ENCODE measurements at places on chromosomes 1 and 21.
A peak's percentile ranks its signal among the peaks of the same experiment; 100 is the strongest.

- DNase-seq, result no peak
Measured at GRCh38 chr1:227073786-227074185, 133.7 kb downstream of the COQ8A start.

GRCh38 chr1:198174297-198174696, 17.5 kb downstream of the NEK7 start:
- no peak for DNase-seq

DNA sequence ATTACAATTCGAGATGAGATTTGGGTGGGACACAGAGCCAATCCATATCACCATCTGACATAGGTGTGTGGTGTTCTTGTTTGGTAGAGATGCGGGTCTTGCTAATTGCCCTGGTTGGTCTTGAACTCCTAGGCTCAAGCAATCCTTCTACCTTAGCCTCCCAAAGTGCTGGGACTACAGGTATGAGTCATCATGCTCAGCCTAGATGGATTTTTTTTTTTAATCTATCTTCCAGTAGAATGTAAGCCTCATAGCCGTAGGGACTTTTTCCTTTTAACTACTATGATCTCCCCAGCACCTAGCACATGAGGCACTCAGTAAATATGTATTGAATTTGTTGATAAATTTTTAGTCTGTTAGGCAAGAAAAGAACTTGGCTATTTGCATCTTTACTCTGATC, 94.6 kb upstream of the TENT5C start:
- no peak for DNase-seq

DNA sequence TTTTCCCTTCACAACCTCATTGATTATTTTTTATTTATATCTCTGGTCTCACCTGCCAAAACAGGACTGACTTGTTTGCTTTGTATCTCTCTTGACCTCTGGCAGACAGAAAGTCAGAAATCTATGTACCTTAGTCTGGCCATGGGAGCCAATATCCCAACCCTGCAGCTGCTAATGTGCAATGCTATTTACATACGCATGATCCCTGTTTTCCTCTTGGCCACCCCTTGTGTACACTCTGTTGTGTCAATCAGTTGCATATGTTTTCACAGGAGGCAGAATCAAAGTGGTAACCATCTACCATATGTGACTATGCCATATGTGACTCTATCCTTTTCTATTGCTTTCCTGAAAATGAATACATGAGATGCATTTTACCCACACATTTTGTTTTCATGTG, 688.8 kb downstream of the PLA2G4A start:
- no peak for DNase-seq

DNA sequence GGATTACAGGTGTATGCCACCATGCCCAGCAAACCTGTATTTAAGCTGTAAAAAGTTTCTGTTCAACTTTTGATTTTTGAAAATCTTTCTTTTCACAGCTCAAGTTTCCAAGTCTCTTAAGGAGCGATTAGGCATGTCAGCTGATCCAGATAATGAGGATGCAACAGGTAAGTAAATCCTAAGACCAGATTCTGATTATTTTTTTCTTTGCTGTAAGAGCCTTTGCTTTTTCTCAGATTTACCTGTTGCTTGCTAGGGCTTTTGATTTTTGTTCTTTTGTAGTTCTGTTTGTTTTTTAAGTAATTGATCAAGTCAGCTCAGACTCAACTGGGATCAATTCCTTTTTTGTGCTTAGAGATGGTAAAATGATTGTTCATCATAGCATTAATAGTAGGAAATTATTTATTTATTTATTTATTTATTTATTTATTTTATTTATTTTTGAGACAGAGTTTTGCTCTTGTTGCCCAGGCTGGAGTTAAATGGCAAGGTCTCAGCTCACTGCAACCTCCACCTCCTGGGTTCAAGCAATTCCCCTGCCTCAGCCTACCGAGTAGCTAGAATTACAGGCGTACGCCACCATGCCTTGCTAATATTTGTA, 21.1 kb upstream of the SNRPE start:
- DNase-seq, result no peak

DNA sequence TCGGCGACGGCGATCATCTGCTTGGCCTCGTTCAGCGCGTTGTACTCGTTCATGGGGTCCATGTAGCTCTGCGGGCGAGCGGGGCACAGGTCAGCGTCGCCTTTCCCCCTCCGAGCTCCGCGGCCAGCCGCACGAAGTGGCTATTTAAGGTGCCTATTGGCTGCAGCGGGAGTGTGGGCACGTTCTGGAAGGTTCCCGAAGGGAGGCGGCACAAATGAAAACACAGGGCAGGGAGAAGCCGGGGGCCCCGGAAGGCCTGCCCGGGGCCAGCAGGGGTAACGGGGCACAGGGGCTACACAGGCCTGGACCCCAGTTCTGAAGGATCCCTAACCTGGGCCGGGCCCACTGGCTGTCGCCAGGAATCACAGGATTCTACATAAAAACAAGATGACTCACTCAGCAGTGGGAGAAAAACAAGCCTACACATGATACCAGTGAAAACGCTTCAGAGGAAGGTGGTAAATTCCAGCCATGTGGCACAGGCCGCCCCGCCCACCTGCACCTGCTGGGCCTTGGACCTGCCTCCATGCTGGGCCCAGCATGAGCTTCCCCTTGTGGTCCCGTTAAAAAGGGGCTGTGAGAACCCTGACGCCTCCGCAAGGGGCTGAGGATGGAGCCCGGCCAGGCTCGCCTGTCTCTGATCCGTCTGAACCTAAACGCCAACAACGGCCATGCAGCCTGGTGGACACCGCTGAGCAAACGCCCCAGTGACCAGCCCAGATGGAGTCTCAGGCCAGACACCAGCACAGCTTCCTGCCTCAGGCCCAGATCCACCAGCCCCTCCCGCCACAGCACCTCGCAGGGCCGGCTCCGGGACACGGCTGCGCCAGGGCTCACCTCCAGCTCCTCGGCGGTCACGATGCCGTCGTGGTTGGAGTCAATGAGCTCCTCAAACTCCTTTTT, 3.9 kb upstream of the TNFRSF4 start:
- peak; percentile 77 for DNase-seq

DNA sequence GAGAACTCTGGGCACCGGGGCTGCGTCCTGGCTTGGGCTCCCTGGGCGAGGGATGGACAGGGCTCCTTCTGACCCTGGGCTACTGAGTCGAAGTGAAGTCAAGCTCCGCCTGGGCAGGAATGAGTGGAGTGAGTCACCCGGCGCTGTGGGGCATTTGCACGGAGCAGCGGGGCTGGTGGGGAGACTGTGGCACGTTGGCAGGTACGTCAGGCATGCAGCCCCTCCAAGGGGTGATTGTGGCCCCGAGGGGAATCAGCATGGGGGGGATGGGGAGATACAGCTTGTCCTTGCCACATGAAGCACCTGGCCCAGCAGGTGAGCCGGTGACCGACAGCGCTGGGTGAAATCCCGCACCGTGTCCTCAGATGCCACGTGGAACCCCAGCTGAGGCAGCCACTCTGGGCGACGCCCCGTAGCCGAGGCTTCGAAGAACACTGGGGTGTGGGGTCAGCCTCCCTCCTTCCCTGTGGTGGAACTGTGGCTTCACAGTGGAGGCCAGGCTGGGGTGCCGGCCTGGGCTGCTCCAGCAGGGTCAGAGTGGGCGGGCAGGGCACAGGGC, 62.3 kb downstream of the COL18A1 start:
- no peak for DNase-seq

GRCh38 chr1:232422898-232423297, 207.0 kb downstream of the SIPA1L2 start:
- DNase-seq, result no peak

DNA sequence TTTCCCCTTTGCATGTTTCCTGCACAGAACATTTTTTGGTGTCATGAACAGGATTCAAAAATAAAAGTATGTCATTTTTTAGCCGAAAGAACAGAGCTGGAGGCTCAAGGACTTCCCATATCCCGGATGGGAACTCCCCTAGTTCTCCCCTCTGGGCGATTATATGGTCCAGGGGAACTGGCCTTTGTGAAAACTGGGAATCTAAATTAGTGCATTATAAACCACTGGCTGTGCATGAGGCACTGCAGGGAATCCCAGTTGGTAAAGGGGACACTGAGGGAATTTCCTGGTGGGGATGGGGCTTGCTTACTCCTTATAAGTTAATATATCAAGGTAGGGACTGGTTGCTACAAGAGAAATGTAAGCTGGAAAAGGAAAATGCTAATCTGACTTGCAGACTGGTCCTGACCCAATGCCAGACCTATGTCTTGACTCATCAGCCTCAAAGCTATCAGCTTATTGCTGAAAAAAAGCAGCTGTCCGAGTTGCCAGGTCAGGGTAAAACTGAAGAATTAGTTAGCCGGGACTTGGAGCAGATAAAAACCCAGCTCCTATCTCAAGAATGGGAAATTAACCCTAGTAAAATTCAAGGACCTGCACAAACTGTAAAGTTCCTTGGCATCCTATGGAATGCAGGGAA, 122.6 kb downstream of the FCRL5 start:
- DNase-seq, result no peak

GRCh38 chr1:84301785-84302385, 377 bp downstream of the SAMD13 start:
- DNase-seq, result no peak

GRCh38 chr1:176540428-176540827, 77.5 kb downstream of the PAPPA2 start:
- no peak for DNase-seq

- peak; percentile 23 for DNase-seq
Measured at GRCh38 chr1:26923711-26924110, 2.2 kb downstream of the NUDC start.

DNA sequence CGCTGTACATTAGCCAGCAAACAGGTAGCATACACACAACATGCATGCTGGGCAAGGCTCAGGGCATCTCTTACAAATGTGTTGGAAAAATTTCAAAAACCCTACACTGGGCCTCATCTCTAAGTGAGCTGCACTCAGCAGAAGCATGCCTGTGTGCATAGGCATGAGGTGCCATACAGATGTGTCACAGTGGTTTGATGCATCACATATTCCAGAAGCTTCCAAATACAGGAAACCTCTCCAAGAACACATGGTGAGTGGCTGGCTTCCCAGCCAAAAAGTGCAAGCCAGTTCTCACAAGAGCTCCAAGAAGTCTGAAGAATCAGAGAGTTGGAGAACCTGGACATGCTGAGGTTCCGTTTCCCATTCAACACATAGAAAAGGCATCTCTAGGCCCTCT, 58.3 kb downstream of the CD46 start:
- no peak for DNase-seq

DNA sequence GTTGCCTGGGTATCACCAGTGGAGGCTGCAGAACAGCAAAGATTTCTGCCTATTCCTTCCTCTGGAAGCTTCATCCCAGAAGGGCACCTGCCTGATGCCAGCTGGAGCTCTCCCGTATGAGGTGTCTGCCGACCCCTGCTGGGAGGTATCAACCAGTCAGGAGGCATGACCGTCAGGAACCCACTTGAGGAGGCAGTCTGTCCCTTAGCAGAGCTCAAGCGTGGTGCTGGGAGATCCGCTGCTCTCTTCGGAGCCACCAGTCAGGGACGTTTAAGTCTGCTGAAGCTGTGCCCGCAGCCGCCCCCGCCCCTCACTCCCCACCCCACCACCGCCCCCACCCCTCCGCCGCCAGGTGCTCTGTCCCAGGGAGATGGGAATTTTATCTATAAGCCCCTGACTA, 23.1 kb upstream of the HFM1 start:
- DNase-seq, result no peak

GRCh38 chr1:55118651-55119329, 79.4 kb downstream of the PCSK9 start:
- no peak for DNase-seq

DNA sequence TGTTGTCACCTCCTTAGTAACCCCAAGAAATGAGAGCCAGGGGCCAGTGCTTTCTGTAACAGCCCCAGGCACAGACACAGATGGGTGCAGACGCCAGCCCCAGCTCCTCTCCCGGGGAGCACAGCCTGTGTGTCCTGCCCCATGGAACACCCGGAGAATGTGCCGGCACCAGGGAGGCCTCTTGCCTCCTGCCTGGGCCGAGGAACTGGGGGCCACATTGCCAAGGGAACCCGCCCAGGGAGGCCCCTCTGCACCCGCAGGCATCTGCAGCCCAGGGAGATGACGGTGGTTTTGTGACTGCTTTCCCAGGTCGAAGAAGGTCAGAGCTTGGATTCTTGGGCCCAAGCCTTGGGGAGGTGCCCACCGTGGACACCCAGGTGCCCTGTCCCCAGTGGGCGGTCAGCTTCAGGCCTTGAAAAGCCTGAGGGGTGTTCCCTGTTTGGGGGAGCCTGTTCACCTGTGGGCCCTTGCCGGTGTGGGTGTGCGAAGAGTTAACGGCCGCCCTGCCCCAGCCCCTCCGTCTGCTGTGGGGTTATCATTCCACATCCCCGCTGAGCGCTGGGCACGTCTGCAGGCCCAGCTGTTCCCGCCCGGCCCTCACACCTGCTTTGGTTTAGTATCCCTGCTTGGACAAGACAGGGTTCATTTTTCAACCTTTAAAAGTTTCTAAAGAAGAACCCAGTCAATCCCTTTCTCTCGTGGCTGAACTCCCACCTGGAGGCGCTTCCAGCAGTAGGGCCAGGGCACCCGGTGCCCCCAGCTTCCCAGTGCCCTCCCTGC, 62.5 kb downstream of the MORN1 start:
- no peak for DNase-seq

DNA sequence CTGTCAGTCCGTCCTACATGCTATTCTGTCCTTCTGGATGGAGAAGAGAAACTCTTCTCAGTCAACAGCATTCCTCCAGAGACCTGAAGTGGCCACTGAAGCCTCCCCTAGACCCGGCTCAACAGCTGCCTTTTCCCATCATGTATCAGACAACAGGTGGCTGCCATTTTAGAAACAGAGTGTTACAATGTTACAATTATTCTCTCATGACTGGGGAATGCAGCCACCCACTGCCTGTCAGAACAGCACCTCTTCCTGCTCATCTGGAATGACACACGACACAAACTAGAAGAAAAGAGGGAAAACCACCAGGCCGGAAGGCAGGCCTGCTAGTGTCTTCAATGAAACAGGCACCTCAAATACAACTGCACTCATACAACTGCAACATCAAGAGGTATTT, 105.3 kb downstream of the PGBD5 start:
- DNase-seq, result no peak

- no peak for DNase-seq
Measured at GRCh38 chr21:29228306-29228705, 70.4 kb upstream of the BACH1 start.

GRCh38 chr1:22760455-22760854, 49.8 kb downstream of the EPHB2 start:
- DNase-seq, result no peak

GRCh38 chr1:165257969-165258459, 98.5 kb downstream of the LMX1A start:
- DNase-seq, result peak; percentile 46

DNA sequence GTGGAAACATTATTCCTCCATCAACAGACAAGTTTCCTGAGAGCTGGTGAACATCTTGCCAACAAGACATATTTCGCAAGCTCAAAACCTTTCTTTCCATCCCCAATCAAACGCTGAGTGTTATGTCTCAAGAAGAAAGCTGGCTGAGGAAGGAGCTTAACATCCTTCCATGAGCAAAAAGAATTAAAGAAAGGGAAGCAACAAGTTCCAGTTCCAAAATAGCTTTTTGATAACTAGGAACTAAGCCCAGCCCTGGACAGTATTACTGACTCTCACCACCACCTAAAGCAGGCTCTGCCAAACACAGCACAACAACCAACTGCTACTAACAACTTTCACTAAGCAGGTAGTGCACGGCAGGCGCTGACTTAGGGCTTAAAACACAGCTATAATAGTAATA, 50.2 kb downstream of the CAPZB start:
- DNase-seq, result no peak

GRCh38 chr1:150688763-150689162, 8.2 kb downstream of the GOLPH3L start:
- DNase-seq, result no peak

GRCh38 chr21:31187499-31187898, 149.2 kb upstream of the KRTAP19-8 start:
- no peak for DNase-seq
